Left ventricle myocardium inferior (tissue), 1 donor: ENCODE measurements at places on chromosomes 1 and 21.

- no peak for DNase-seq
Measured at GRCh38 chr1:172206256-172206655, 214.2 kb upstream of the C1orf105 start.

DNA sequence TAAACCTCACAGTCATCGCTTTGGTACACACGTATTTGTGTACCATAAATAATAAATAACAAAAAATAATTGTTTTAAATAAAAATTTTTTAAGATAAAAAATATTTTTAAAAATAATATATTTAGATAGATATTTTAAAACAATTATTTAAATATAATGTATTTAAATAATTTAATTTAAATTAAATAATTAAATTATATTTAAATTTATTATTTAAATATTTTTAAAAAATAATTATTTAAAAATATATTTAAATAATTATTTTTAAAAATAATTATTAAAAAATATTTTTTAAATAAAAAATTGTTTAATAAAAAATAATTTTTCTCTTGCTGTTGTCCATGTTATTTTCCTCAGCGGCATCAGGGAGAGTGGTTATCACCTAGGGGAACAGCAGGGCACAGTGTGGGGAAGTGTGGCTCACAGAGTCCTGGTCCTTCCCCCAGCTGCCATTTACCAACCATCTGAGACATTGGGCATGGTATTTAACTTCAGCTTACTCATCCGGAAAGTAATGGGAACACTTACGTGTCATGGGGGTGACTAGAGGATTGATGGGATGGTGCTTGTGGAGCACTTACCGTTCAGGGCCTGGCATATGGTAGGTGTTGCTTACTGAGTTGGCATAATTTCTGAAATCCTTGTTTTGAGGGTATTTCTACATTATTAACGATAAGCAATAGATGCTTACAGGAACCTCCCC lies 92.9 kb upstream of the TSPAN2 start:
- DNase-seq: no peak

GRCh38 chr1:234495231-234495990 lies 16.4 kb upstream of the TARBP1 start:
- DNase-seq: no peak

GRCh38 chr1:117815926-117816325 lies 113.5 kb downstream of the GDAP2 start:
- no peak for DNase-seq
